Gastrocnemius medialis (tissue), 4 donors: ENCODE measurements at places on chromosomes 6 and 20. TPM values are rescaled to one million over a fixed set of nuclear protein-coding genes. Genes with fewer than 3 reads are reported as not detected.

Gene LRRN4
- total RNA-seq = not detected

GRCh38 chr20:37973059-37973910 is 60.0 kb downstream of the TTI1 start:
- no peak for DNase-seq
- H3K27ac ChIP-seq = no peak overlapping the region
- H3K36me3 ChIP-seq = no peaks in the 10 kb centered on the region
- no peak overlapping the region for H3K4me3 ChIP-seq
- H3K4me1 ChIP-seq = no peaks in the 10 kb centered on the region

DNA sequence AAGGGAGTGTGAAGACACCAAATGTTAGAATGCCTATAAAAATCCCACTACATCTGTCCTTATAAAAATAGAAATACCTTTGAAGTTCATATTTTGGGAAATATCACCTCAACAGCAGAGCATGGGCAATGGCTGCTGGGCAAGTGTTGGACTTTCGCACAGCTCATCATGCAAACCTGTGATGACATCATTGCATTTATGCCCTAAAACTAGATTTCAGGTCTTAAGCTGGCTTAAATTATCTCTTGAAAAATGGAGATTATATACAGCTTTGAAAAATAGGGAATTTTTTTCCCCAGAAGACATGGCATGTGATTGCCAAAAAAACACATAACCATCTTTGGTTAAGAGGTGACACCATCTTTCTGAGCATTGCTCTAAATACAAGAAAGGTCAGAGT is 197.8 kb downstream of the UST start:
- H3K4me3 ChIP-seq = no peak overlapping the region
- no peaks in the 10 kb centered on the region for H3K36me3 ChIP-seq
- DNase-seq = no peak
- no peaks in the 10 kb centered on the region for H3K4me1 ChIP-seq
- no peak overlapping the region for H3K27ac ChIP-seq

DNA sequence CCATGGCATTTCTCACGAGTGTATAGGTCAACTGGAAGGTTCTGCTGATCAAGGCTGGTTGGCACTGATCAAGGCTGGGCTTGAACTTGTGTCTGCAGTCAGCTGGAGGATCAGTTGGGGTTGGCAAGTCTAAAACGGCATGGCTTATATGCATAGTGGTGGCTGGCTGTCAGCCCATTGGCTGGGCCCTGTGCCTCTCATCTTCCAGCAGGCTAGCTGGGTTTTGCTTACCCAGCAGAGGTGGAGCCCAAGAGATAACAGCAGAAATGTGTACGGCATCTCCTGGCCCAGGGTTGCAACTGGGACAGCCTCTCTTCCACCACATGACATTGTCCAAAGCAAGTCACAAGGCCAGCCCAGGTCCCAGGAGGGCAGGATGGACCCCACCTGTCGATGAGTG is 158.2 kb downstream of the BMP7 start:
- no peaks in the 10 kb centered on the region for H3K4me1 ChIP-seq
- no peak overlapping the region for H3K27ac ChIP-seq
- no peaks in the 10 kb centered on the region for H3K36me3 ChIP-seq
- H3K4me3 ChIP-seq = no peak overlapping the region
- H3K27me3 ChIP-seq = no peaks in the 10 kb centered on the region

Gene TRIM27
- 35.6 TPM for total RNA-seq

DNA sequence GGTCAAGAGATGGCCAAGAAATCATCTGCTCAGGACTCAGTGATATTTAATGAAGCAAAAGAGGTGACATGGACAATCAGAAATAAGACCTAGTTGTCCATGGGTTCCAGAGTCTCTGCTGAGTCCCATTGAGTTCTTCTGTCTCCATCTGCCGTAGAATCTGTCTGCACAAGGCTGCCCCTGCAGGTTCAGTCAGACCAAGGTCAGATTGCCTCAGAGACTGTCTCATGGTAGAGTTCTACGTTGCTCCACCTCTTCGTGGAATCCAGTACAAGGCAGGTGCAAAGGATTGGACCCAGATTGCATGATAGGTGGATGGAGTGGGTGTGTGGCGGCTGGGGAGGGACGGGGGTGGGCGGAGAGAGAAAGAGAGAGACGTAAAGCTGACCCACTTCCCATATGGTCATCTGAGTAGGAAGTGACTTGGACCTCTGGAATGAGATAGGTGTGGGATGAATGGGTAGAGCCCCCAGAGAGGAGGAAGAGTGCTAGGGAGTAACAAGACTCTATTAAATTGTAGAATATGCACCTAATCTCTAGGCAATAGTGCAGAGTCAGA is 75.3 kb downstream of the SOBP start:
- no peaks in the 10 kb centered on the region for H3K27me3 ChIP-seq
- H3K4me3 ChIP-seq = no peak overlapping the region
- no peak for DNase-seq
- no peaks in the 10 kb centered on the region for H3K36me3 ChIP-seq

Gene PTCRA
- total RNA-seq = not detected

DNA sequence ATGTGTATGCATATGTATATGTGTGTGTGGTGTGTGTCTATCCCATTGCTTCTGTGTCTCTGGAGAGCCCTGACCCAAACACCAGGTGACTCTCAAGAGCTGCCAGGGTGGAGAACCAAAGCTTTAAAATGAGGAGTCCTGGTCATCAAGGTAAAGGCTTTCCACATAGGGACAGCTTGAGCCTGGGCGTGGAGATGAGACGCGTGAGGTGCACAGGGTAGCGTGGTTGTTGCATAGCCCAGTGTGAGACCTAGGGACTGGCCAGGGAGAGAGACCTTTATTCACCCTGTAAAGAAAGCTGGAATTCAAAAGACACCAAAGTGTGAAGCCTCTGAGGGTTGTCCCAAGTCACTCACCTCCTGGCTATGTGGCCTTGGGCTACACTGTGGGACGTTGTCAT is 149.1 kb downstream of the SYCP2 start:
- no peak overlapping the region for H3K4me3 ChIP-seq
- H3K4me1 ChIP-seq = no peaks in the 10 kb centered on the region
- DNase-seq = no peak
- no peak overlapping the region for H3K27ac ChIP-seq
- H3K36me3 ChIP-seq = no peaks in the 10 kb centered on the region
- no peaks in the 10 kb centered on the region for H3K27me3 ChIP-seq
